Fibroblast of mammary gland (primary cell): ENCODE measurements at places on chromosomes 3 and 15.
A peak's percentile ranks its signal among the peaks of the same experiment; 100 is the strongest.

- no peak for DNase-seq
Observed at GRCh38 chr3:134797057-134797740, 2.1 kb downstream of the EPHB1 start.

GRCh38 chr3:83500422-83500821, 1458.4 kb upstream of the CADM2 start:
- DNase-seq: no peak

DNA sequence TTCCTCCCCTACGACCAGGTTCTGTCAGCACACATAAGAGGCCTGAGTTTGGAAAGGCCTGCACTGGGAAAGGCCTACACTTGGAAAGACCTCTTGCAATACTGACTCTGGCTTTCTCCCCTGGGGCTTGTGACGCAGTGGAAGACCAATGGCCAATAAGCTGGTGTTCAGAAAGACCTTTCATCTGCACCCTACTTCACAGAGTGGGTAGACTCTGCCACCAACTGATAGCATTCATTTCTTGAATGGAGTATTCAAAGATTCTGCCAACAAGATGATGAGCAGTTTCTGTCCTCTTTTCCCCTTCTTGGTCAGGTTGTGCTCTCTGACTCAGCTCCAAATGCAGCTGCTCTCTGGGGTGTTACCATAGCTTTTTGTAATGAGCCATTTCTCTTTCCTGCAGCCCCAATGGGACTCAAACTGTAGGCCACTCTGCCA, 48.8 kb downstream of the TIPARP start:
- DNase-seq: peak; percentile 74

DNA sequence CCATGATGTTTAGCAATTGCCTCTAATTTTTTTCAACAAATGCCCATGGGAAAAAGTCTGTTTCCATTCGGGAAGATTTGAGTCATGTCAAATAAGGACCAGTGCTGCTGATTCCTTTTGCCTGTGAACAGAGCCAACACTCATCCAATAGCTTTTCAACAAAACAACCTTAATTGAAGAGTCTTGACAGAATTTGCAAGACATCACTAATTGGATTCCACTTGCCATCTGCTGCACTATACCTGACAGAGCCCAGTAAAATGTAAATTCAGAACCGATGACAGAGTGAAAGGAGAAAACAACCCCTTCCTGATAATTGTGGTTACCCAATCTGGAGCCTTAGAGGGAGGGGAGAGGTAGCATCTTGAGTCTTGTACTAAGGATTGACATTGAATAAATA, 426.7 kb downstream of the AGBL1 start:
- no peak for DNase-seq

DNA sequence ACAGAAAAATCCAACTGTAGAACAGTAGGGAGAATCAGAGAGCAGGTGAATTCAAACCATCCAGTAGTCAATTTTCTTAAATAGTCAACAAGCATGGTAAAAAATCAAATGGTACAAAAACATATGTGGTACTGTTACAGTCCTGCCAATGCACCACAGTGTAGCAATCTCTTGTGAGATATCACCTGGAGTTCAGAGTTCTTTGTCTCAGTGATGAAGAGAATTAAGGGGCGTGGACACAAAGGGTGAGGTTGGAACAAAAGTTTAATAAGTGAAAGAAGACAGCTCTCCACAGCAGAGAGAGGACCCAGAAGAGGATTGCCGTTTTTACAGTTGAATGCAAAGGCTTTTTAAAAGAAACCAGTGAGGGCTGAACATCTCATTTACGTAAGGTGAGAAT, 113.2 kb downstream of the NEO1 start:
- no peak for DNase-seq

GRCh38 chr15:41331281-41331680, 1.1 kb downstream of the OIP5 start:
- no peak for DNase-seq

- DNase-seq: peak; percentile 1
Observed at GRCh38 chr3:115624029-115624741, 875 bp downstream of the GAP43 start.

DNA sequence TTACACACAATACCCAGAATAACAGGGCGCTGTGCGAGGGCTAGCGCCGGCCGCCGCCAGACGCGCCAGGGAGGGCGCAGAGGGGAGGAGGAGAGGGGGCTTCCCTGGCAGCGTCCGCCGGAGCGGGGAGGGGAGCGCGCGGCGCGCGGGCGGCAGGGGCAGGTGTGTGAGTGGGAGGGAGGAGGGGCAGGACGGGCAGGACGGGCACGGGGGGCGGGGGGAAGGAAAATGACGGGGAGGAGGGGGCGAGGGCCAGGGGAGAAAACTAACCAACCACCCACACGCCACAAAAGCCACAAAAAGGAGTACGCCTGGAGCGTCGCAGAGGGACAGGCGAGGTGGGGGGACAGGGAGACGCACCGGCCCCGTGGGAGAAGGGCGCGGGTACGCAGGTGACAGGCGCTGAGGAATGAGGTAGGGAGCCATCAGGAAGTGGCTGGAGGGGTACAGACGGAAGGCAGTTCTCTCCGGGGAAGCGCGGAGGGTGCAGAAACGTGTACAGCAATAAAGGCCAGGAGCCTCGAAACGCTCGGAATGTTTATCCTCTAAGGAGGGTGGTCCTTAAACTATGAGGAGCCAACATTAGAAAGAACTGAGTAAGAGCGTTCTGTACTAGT, 610 bp upstream of the SATB1 start:
- no peak for DNase-seq

- DNase-seq: no peak
Observed at GRCh38 chr3:154431043-154431442, 1.1 kb upstream of the GPR149 start.

GRCh38 chr3:52844290-52844975, 9.6 kb upstream of the MUSTN1 start:
- no peak for DNase-seq
